ENCODE measurements at places on chromosomes 2 and 18. TPM values are rescaled to one million over a fixed set of nuclear protein-coding genes. Genes with fewer than 3 reads are reported as not detected.

- no peaks in the 10 kb centered on the region for H3K36me3 ChIP-seq
- peaks cover 14% of the 10 kb centered on the region for H3K4me1 ChIP-seq
- no peak for DNase-seq
These were observed 452.3 kb upstream of the ID2 start for GRCh38 chr2:8229546-8229986.

DNA sequence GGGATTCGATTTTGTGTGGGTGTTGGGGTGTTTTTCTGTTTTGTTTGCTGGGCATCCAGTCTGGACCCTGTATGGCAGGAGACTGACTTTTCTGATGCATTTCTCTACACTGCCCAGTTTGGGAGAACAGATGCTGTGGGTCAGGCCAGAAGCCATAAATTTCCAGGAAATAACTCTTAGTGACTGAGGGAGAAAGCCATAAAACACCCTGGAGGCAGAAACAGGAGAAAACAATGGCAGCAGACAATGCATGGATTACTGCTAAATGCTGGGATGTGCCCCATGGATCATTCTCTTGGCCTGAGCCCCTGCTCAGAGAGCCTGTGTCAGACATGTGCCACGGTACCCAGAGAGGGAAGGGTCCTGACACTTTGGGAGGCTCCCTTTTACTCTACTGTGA lies 133.6 kb upstream of the CAPN13 start:
- no peak overlapping the region for H3K4me3 ChIP-seq
- H3K27me3 ChIP-seq = no peaks in the 10 kb centered on the region
- no peak for DNase-seq
- peaks cover 4% of the 10 kb centered on the region for H3K4me1 ChIP-seq
- no peak overlapping the region for H3K27ac ChIP-seq

DNA sequence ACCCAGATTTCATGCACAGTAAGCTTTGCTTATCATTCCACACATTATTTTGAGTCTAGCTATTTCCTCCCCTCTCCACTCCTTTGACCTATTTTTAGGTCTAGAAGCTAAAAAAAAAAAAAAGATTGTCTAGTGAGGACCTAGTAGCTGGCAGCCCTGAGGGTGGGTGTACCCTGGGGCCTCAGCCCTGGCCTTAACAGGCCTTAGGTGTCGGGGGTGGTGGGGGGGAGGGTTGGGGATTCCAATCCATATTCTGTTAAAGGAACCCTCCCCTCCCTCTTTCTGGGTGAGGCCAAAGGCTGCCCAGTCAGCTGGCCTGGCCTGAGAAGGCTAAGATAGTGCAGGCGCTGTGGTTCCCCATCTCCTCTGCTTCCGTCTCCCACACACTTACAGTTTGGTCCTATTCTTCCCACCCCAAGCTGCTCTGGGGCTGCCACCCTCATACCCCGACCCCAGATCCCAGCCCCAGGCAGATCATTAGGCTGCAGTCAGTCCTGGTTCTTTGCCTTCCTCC lies 65.5 kb upstream of the HK2 start:
- H3K36me3 ChIP-seq = no peaks in the 10 kb centered on the region
- peaks cover 36% of the 10 kb centered on the region for H3K4me1 ChIP-seq
- no peak overlapping the region for H3K27ac ChIP-seq

- H3K4me1 ChIP-seq = peaks cover 20% of the 10 kb centered on the region
- no peak for DNase-seq
- H3K27ac ChIP-seq = no peak overlapping the region
These were observed 266.9 kb downstream of the TNS1 start for GRCh38 chr2:217735899-217736298.

DNA sequence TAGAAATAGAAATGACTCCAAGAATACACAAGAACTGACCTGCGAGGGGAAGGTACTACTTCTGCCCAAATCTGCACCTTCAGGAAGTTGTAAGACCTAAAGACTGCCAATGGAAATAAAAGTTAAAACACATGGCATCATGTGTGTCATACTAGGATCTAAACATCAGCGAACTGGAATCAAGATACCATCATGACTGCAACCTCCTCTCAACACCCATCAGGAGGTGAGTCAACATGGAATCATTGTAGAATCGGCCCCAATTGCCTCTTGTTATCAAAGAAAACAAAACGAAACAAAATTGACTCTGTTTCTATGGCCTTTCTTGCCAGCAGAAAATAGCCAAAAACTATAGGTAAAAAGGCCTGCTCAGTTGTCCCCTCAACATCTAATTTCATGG lies 15.1 kb downstream of the RDH14 start:
- no peak for DNase-seq
- no peak overlapping the region for H3K27ac ChIP-seq
- no peaks in the 10 kb centered on the region for H3K27me3 ChIP-seq
- no peaks in the 10 kb centered on the region for H3K36me3 ChIP-seq
- H3K4me3 ChIP-seq = no peak overlapping the region

CDH20 gene
- not detected for total RNA-seq

Measured in endothelial cell (in vitro differentiated cells).